Keratinocyte (primary cell): ENCODE measurements at places on chromosomes 7 and 10. TPM values are rescaled to one million over a fixed set of nuclear protein-coding genes. Genes with fewer than 3 reads are reported as not detected.
A peak's percentile ranks its signal among the peaks of the same experiment; 100 is the strongest.

The GPNMB gene
- polyA plus RNA-seq: 44.5 to 412 TPM (median 142 TPM) in 3 replicates

The TEX47 gene
- not detected in 3 replicates for polyA plus RNA-seq

- no peak for DNase-seq
Measured at GRCh38 chr7:6729492-6730342, 23.0 kb upstream of the ZNF12 start.

- DNase-seq: no peak
Measured at GRCh38 chr10:98924526-98924925, 311.1 kb downstream of the HPSE2 start.

GRCh38 chr10:137606-138005 is 2.4 kb downstream of the ZMYND11 start:
- DNase-seq: no peak

DNA sequence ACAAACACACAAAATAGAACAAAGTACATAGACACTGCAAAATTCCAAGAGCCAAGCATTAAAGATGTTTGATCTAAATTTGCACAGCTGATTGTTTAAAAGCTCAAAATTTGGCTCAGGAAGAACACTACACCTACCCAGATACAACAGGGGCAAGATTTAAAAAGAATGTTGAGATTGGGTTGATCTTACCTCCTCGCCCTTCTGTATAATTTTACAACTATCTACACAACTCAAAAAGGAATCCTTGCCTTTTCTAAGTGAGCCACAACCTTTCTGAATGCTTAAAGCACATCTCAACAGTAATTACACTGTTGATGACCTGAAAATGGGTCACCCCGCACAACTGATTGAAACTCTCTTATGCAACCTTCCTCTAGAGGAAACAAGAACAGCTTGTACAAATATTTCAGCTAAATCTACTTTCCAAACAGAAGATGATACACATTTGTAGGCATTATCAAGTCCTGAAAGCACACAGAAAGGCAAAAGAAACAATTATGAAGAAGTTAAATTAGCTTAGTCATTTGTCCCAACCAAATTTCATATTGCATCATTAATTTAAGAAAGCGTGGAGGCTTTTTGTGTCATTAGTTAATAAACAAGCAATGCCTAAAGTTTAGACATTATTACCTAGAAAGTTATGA is 75.5 kb downstream of the UBE2H start:
- no peak for DNase-seq

- no peak for DNase-seq
Measured at GRCh38 chr10:98309366-98310355, 41.7 kb upstream of the LOXL4 start.

DNA sequence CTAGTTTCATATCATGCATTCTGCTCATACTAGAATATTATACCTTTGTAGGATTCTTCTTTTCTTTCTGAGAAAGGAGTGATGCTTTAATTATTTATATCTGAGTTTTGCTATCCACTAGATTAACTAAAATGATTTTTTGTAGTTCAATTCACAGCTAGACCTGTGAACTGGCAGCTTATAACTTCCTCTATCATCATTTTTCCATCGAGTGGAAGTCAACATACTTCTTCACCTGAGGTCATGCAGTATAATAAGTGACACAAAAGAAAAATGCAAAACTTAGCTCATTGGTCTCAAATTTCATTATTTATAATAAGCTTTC is 8.0 kb downstream of the LRRN3 start:
- DNase-seq: no peak

The C10orf71 gene
- polyA plus RNA-seq: not detected in 3 replicates

The CCDC172 gene
- not detected in 3 replicates for polyA plus RNA-seq

GRCh38 chr10:88221010-88221973 is 357.9 kb downstream of the PTEN start:
- DNase-seq: no peak

The FGL2 gene
- 0.01 to 0.05 TPM in 2 of 3 replicates, not detected in the other for polyA plus RNA-seq

GRCh38 chr7:134458341-134458805 is 527 bp downstream of the AKR1B1 start:
- no peak for DNase-seq

The NEUROD6 gene
- polyA plus RNA-seq: not detected in 3 replicates

- DNase-seq: no peak
Measured at GRCh38 chr7:19114551-19114855, 2.9 kb downstream of the TWIST1 start.

DNA sequence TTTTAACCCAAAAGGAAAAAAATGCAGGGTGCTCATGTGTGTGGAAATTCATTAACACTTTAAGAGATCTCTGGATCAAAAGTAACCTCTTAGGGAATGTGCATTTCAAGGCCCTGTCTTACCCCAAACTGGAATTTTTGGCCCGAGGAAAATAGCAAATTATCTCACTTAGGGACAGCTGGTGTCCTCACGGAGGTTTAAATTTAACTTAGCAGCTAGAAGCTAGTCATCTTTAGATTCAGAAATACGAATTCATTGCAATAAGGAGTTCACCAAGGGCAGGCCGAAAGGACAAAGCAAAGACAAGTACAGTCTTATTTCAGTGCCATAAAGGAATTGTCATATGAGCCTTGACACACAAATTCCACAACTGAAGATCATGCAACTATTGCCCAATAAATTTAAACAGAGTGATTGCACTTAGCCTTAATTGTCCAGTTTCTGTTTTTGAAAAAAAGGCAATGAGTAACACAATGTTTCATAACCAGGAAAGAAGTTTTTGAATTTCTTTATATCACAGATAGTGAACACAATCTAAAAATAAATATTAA is 22.4 kb upstream of the SEMA3C start:
- peak; percentile 53 for DNase-seq
